ENCODE measurements at places on chromosomes 7 and 10.

DNA sequence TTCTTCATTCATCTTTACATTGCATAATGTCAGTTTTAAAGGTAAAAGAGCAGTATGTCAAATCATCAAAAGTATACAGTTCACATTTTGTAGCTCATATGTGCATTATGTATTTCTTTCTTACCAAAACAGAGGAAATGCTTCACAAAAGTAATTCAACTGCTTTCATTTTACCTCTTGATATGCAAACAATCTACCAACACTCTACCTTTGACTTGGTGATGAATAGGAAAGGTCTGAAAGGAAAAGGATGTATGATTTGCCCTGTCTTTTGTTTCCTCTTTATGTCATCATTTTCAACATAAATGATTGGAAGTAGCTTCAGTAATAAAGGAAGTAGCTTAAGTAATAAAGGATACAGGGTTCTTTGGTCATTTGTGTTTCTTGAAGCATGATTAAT is 846.7 kb downstream of the NXPH1 start:
- no peak for DNase-seq

- DNase-seq: no peak
Observed at GRCh38 chr7:131108212-131108940, 219.3 kb upstream of the MKLN1 start.

- no peak for DNase-seq
Observed at GRCh38 chr7:121440857-121441503, 44.9 kb upstream of the FAM3C start.

- no peak for DNase-seq
Observed at GRCh38 chr10:129774736-129775401, 189.2 kb downstream of the EBF3 start.

- DNase-seq: no peak
Observed at GRCh38 chr10:131824371-131825149, 76.2 kb upstream of the PPP2R2D start.

DNA sequence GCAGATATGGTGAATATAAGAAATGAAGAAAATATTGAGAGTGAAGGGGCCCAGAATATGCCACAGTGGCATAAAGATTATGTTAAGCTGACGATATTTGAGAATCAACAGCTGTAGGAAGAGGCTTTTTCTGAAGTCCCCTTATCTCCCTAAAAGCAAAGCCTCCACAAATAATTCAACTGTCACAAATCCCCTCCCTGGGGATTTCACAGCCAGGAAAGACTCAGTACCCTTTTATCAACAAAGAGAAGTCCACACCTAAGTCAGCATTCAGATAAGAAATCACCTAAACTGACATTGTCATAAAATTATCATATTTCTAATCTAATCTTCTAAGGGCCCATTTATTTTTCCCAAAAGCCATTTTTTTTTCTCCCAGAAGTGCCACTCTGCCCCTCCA is 284.9 kb upstream of the VWC2 start:
- DNase-seq: no peak

GRCh38 chr7:16978358-16979244 is 96.8 kb upstream of the AGR3 start:
- DNase-seq: no peak

- peak; percentile 54 for DNase-seq
Observed at GRCh38 chr7:126440542-126440941, 812.2 kb downstream of the GRM8 start.

GRCh38 chr7:40697653-40698052 is 562.8 kb downstream of the SUGCT start:
- DNase-seq: no peak

DNA sequence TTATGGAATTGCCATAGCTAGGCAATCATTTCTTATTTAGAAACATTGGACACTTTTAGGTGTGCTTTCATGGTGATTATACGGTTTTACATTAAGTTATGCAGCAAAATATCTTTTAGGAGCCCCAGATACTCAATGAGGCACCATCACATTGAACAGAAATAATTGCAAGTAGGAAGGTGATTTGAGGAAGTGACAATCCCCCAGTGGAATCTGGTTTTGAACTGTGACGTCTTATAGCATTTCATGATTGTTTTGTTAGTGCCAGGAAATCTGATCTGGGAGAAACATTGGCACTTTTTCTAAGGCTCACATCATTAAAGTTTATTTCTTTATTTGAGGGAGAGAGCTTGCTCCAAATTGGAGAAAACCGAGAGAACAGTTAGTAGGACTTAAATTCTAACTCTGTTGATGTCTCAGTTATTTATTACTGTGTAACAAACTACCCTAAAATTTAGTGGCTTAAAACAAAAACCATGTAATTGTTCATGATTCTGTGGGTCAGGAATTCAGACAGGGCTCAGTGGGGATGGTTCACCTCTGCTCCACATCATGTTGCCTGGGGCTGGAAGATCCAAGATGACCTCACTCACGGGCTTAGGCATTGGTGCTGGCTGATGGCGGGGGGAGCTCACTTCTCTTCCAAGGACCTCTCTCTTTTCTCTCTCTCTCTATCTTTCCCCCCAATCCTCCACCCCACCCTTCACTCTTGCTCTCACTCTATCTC is 78.2 kb upstream of the STEAP1B start:
- DNase-seq: no peak

DNA sequence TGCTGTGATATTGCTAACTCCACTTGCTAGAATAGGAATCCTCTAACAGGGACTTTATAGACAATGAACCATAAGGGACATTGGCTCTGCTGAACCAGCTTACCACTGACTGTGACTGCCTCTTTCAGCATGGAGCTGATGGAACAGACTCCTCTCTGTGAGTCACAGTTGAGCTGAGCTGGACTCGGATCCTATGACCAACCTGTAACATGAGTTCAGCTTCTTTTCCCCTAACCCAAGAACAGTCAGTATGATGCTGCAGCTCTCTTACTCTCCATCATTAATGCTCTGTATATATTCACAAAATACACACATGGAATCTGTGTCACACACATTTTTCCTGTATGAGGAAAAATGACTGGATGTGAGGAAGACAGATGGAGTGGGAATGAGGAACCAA is 177.9 kb upstream of the BET1 start:
- DNase-seq: no peak

DNA sequence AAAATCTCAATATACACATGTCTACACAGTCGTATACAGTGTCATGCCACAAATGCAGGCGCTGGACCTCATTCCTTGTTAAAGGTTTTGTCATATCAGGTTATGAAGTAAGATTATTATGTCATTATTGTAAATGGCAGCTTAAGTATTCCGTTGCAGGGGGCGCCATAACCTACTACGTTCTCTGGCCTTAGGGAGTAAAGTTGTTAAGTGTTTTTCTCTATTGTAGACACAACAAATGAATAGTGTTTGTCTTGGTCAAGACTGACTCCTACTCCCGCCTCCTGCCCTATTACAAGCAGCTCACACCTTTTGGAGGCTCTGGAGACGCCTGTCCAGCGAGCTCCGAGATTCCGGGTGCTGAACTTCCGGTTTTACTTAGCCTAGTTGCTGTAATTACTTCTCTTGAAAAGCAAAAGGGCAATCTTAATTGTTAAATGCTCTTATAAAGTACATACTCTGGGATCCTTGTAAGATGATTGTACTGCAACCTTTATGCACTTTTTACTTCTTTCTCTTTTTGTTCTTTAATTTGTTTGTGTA is 994 bp downstream of the GATAD1 start:
- DNase-seq: peak; percentile 80

GRCh38 chr7:107526672-107527071 is 37.0 kb downstream of the COG5 start:
- no peak for DNase-seq

- no peak for DNase-seq
Observed at GRCh38 chr10:132186488-132187429, at the start of gene DPYSL4. Gene DPYSL4, plus strand, starts transcription at chr10:132186948. Its CDS starts 116 bp downstream, at chr10:132187064.

GRCh38 chr10:89518876-89519842 is 16.2 kb downstream of the SLC16A12 start:
- no peak for DNase-seq

- no peak for DNase-seq
Observed at GRCh38 chr7:18401757-18402156, 93.8 kb upstream of the HDAC9 start.

DNA sequence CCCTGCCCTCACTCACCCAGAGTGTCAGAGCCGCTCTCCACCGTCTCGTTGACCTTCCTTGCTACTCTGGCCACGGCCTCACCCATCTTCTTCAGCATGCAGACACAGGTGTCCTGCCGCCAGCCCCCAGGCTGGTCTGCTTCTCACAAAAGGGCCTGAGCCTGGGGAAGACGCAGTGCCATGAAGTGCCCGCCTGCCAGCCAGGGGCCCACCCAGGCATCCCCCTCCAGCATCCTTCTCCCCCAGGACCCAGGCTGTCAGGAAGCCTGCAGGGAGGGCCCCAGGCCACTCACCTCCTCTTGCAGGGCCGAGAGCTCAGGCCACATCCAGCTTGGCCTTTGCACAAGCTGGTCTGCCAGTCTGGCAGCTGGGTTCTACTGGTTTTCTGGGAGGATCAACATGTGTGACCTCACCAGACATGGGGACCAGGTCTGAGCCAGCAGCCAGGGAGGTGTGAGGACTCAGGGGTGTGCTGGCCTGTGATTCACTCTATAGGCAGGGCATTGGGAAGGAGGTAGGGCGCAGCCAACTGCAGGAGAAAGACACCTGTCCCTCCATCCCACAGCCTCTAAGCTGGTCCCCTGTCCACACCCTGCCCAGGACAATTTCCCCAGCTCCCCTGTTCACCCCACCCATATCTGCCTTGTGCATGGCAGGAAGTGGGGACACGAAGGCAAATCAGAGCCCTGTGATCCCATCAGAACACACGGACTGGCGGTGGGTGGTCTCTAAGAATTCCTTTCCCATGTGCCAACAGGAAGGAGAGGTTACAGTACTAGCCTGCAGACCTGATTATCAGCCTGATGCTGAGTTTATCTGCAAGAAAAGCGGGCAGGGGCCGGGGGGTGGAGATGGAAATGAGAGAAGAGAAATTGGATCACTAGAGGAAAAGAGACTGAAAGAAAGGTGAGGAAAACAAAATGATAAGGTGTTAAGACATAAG is 5.7 kb downstream of the LRRC20 start:
- DNase-seq: no peak

Data from left colon (tissue), 2 donors.